ENCODE measurements at places on chromosomes 6 and 20. TPM values are rescaled to one million over a fixed set of nuclear protein-coding genes. Genes with fewer than 3 reads are reported as not detected.

The CTCFL gene
- total RNA-seq: 0.12 TPM

The CRISP3 gene
- not detected for total RNA-seq

The LBP gene
- total RNA-seq: 48.4 TPM

The FKBP1A gene
- total RNA-seq: 99.5 TPM

The LPA gene
- 1.4 TPM for total RNA-seq

The LST1 gene
- total RNA-seq: not detected

The OSBPL2 gene
- 40.5 TPM for total RNA-seq

The PPP1R3G gene
- total RNA-seq: 0.48 TPM

The ULBP3 gene
- total RNA-seq: 6.6 TPM

The CAPN11 gene
- total RNA-seq: 0.23 TPM

The TGM2 gene
- total RNA-seq: 133 TPM

The NDUFAF5 gene
- total RNA-seq: 16.6 TPM

The UBE2C gene
- total RNA-seq: 21.9 TPM

All from hepatocyte (in vitro differentiated cells).